ENCODE measurements at places on chromosomes 2 and 18. TPM values are rescaled to one million over a fixed set of nuclear protein-coding genes. Genes with fewer than 3 reads are reported as not detected.
A peak's percentile ranks its signal among the peaks of the same experiment; 100 is the strongest.

The CRYGD gene
- not detected for polyA plus RNA-seq

The SLC11A1 gene
- 0.82 TPM for polyA plus RNA-seq

The INHA gene
- 1.6 TPM for polyA plus RNA-seq

The GLI2 gene
- polyA plus RNA-seq, result 16.5 TPM

DNA sequence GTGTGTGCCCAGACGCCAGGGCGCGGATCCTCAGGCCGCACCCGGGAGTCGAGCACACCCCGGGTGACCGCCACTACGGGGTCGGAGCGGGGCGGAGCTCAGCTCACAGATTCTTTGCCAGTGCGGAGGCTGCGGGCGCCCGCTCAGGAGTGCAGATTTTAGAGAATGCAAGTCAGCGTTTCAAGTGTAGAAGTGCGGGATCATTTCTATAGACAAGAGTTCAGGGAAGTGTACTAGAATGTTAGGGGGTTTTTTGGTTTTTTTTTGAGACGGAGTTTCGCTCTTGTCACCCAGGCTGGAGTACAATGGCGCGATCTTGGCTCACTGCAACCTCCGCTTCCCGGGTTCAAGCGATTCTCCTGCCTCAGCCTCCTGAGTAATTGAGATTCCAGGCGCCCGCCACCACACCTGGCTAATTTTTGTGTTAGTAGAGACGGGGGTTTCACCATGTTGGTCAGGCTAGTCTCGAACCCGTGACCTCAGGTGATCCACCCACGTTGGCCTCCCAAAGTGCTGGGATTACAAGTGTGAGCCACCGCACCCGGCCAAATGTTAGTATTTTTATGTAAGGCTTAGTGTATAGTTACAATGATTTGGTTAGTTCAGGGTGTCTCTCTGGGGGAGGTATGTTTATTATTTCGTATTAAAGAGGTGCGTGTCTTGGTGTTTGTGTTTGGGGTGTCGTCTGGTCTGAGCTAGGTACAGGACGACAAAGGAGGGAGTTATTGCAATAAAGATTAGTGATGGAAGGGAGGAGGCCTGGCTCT lies 619 bp upstream of the FAM168B start:
- DNase-seq, result no peak
- peak overlapping the region; percentile 64 for H3K4me3 ChIP-seq
- H3K27me3 ChIP-seq, result no peaks in the 10 kb centered on the region
- H3K36me3 ChIP-seq, result peaks cover 22% of the 10 kb centered on the region

The OR6B3 gene
- not detected for polyA plus RNA-seq

DNA sequence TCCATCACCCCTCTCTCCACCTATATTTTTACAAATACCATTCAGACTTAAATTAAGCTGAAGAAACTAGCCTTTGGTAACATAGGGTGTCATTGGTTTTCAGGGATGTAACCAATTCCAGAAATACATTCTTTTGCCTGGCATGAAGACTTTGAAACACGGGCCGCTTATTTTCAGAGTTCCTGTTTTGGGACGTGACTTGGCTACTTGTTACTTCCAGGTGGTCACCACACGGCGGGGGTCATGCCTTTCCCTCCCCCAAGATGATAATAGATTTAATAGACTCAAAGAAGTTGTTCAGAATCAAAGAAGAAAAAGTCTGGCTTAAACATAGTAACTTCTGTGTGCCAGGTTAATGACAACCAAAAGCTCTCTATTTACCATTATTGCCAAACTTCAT lies 110.6 kb downstream of the SEPTIN10 start:
- H3K36me3 ChIP-seq, result peaks cover 9% of the 10 kb centered on the region
- H3K4me3 ChIP-seq, result no peak overlapping the region
- DNase-seq, result no peak
- no peaks in the 10 kb centered on the region for H3K27me3 ChIP-seq
- H3K4me1 ChIP-seq, result peaks cover 2% of the 10 kb centered on the region

The TTR gene
- polyA plus RNA-seq, result 2.0 TPM

DNA sequence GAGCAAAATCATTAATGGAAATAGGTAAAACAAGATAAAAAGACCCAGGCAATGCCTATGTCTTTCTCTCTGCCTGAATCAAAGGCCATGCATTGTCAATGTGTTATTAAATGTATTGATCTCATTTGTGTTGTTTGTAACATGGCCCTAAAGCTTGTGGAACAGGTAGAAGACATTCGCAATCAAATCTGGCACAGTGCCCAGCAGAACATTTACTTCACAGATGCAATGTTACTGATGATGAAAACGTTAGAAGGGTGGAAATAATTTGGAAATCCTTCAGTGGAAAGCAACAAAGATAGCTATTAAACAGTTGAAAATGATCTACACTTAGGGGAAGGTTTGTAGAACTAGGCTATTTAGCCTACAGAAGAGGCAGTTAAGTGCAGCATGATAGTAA lies 368.2 kb downstream of the EPHA4 start:
- H3K36me3 ChIP-seq, result no peaks in the 10 kb centered on the region
- H3K27me3 ChIP-seq, result no peaks in the 10 kb centered on the region
- DNase-seq, result no peak

The RBM43 gene
- polyA plus RNA-seq, result 21.2 TPM

The TUBB8B gene
- polyA plus RNA-seq, result 1.2 TPM

The CRYGC gene
- polyA plus RNA-seq, result not detected

- H3K36me3 ChIP-seq, result no peaks in the 10 kb centered on the region
- H3K4me1 ChIP-seq, result no peaks in the 10 kb centered on the region
- no peak overlapping the region for H3K4me3 ChIP-seq
- H3K27me3 ChIP-seq, result no peaks in the 10 kb centered on the region
- no peak for DNase-seq
These were observed 10.0 kb downstream of the GALNT5 start for GRCh38 chr2:157267476-157267875.

DNA sequence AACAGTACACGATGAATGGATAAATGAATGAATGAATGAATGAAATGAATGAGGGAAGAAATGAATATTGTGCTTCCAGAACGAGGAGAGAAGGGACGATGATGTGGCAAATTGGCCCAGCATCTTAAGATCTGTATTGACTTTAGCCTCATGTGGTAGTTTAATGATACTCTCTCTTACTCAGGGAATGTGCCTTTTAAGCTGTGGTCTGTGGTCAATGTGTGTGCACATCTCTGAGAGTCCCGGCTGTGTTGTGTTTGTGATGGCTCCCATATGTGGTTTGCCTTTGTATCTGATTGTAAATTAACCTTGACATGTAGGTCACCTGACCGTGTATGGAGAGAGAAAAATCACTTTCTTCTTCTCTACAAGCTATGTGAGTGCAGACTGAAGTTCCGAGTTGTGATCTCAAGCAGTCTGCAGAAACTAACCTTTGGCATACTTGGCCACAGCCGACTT lies 91.2 kb downstream of the NEDD4L start:
- no peak overlapping the region for H3K27ac ChIP-seq
- peaks cover 9% of the 10 kb centered on the region for H3K4me1 ChIP-seq
- H3K36me3 ChIP-seq, result no peaks in the 10 kb centered on the region
- H3K27me3 ChIP-seq, result no peaks in the 10 kb centered on the region

The ROCK2 gene
- 50.7 TPM for polyA plus RNA-seq

The PLGLB1 gene
- polyA plus RNA-seq, result 24.2 TPM

GRCh38 chr18:13513021-13513420 lies 213.3 kb downstream of the FAM210A start:
- no peaks in the 10 kb centered on the region for H3K27me3 ChIP-seq
- H3K27ac ChIP-seq, result no peak overlapping the region

The ITGA4 gene
- polyA plus RNA-seq, result 26.5 TPM

DNA sequence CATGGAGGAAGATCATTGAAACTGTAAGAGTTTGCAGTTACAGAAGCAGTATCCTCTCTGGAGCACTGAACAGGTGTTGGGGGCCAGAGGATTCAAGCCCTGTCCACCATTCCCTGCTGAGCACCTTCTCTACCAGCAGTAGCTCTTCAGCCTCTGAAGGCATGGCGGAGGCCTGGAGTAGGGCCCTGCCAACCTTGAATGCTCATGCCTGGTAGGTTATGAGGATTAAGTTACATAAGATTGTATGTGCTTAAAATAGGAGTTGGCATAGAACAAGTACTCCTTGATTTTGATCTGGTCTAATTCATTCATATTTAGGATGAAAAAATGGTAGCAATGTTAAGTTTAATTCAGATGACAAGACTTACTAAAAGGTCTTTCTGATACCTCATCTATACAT lies 40.2 kb downstream of the FMNL2 start:
- H3K36me3 ChIP-seq, result no peaks in the 10 kb centered on the region
- no peak overlapping the region for H3K4me3 ChIP-seq
- no peaks in the 10 kb centered on the region for H3K27me3 ChIP-seq

- DNase-seq, result no peak
- H3K27ac ChIP-seq, result no peak overlapping the region
- no peaks in the 10 kb centered on the region for H3K36me3 ChIP-seq
- no peaks in the 10 kb centered on the region for H3K27me3 ChIP-seq
- no peak overlapping the region for H3K4me3 ChIP-seq
- H3K4me1 ChIP-seq, result no peaks in the 10 kb centered on the region
These were observed 430.1 kb downstream of the CCDC85A start for GRCh38 chr2:56613920-56614319.

GRCh38 chr2:202941771-202942170 lies 29.7 kb downstream of the CARF start:
- DNase-seq, result no peak
- H3K27ac ChIP-seq, result no peak overlapping the region
- H3K4me1 ChIP-seq, result no peaks in the 10 kb centered on the region
- no peaks in the 10 kb centered on the region for H3K27me3 ChIP-seq
- H3K36me3 ChIP-seq, result peaks cover 17% of the 10 kb centered on the region

DNA sequence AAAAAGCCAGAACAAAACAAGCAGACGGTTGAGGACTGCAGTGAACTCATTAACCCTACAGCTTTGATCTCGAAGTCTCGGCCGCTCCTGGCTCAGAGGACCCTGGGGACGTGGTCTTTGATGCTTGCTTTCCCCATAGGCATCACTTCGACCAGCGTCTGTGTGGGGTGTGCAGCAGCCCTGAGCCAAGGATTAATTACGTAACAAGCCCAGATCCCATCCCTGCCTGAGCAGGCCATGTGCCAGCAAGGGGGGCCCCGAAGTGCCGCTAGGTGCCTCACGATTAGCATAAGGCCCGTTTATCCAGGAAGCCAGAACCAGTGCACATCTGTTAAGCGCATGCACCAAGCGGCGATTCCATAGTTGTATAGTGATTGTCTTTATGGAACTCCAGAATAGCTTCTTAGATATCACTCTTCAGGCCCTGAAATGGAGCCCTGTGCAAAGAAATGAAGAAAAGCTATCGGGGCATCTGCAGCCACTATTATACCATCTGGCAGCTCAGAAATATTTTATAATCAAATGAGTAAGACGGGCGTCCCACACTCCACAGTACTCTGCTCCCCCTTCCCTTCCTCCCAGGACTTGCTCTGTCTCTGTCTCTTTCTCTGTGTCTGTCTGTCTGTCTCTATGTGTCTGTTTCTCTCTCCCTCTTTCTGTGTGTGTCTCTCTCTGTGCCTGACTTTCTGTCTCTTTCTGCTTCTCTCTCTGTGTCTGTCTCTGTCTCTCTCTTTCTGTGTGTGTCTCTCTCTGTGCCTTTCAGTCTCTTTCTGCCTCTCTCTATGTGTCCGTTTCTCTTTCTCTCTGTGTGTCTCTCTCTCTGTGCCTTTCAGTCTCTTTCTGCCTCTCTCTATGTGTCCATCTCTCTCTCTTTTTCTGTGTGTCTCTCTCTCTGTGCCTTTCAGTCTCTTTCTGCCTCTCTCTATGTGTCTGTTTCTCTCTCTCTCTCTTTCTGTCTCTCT lies 41.7 kb downstream of the HPCAL1 start:
- no peaks in the 10 kb centered on the region for H3K27me3 ChIP-seq
- DNase-seq, result no peak
- no peaks in the 10 kb centered on the region for H3K36me3 ChIP-seq
- H3K4me3 ChIP-seq, result no peak overlapping the region

Measured in left lung (tissue), 14 donors.